ENCODE measurements at places on chromosomes 3 and 15. TPM values are rescaled to one million over a fixed set of nuclear protein-coding genes. Genes with fewer than 3 reads are reported as not detected.

DNA sequence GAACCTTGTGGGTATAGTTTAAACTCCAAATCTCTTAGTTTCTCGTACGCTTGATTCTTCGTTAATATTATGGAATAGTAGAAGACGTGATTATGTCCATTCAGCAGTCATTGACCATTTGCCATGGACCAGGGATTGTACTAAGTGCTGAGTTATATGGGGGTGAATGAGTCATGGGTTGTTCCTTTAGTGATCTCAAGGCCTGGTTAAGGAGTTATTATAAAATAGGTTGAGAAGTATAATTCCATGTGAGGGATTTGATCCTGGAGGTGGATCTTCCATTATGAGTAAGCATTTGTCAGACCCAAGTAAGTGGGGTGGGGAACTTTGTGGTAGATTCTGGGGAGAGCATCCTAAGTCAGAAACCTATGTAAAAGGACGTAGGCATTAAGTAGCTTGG is 15.4 kb downstream of the NR2C2 start:
- no peak for DNase-seq

- no peak for DNase-seq
Measured at GRCh38 chr3:118001380-118001779, 1033.3 kb downstream of the IGSF11 start.

DNA sequence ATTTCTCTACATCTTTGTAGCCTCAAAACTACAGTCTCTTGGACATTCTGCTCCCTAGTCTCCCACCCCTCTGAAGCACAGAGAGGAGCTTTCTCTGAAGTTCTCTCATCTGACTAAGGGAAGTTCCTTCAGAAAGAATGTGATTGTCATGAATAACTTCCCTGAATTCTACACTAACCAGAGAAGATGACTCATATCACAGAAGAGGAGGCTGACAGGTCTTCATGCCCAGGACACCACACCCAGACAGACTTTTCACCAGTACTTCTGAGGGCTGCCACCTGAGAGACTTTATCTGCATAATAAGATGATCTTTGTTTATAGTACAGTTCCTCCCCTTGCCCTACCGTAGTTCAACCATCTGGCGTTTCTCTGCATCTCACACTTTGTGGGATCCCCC is 52.8 kb downstream of the CDIN1 start:
- DNase-seq = peak; percentile 55

DNA sequence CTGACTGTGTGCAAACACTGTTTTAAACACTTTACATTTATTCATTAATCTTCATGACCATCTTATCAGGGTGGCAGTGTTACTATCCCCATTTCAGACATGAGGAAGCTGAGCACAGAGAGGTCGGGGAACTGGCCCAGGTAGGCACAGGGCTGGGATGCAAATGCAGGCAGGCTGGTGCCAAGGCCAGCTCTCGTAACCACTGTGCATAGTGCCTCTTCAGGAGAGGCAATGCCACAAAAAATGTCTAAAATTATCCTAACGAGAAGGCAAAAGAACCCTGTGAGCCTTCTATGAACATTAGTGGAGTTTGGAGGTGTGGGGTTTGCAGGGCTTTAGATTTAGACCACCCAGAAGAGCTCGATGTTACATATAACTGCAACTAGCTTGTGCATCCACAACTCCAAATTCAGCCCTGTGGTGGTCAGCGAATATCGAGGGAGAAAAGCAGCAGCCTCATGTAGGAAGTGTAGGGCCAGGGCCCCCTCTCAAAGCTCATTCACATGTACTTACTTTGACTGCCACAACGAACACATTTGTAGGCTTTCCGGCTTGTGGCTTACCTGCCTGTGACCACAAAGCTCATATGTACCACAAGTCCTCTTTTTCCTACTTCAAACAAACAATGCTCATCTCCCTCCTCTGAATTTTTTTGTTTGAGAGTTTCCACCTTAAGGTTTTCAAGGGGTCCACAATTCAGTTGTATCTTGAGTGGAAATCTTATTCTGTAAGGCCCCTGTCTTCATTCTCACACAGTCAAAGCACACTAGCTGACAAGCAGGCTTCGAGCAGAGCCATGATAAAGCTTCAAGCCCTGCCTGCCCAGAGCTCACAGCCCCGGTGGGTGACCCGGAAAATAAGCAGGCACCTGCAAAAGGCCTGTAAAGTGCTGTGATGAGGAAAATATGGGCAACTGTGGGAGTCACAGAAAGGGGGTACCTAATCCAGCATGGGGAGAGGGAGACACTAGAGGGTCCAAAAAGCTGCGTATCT is 722.9 kb upstream of the CFAP20DC start:
- no peak for DNase-seq

DNA sequence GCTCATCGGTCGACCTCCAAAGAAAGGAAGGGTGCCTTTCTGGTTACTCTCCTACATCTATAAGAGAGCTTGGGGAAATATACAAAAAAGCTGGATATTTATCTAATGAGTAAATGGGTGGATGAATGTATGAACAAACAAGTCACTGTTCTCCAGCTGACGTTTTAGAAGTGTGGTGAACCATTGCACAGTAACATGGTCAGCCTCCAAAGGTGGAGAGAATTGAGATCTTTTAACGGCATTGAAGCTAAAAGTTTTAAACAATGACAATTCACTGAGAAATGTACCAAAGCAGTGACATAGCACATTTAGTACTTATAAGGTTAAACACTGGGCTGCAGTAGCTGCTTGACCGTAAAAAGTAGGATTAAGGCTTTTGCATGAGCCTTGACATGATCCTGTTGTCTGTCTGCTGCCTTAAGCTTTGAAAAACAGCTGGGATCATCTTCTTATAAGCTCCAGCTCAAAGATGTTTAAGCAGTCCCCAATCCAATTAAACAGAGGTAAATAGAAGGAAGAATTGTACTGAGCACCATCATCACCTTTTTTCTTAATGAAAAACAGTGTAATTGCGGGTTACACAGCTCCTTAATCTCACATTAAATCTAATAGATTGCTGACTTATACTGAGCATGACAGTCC is 222.9 kb downstream of the WDR72 start:
- DNase-seq = no peak

DNA sequence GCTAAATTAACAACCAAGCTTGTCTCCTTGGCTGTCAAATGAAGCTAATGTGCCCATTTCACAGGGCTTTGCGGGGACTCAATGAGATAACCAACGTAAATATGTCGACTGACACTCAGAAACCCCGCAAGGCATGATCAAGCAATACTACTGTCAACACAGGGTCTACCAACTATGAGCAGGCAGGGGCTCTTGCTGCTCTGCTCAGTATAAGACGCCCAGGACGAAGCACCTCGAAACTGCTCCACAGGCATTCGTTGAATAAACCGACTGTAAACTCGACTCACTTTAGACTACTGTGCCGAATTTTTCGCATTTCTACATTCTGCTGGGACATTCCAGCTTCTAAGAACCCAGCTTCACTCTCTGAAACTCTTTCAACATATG is 55.0 kb downstream of the FEZF2 start:
- DNase-seq = no peak

DNA sequence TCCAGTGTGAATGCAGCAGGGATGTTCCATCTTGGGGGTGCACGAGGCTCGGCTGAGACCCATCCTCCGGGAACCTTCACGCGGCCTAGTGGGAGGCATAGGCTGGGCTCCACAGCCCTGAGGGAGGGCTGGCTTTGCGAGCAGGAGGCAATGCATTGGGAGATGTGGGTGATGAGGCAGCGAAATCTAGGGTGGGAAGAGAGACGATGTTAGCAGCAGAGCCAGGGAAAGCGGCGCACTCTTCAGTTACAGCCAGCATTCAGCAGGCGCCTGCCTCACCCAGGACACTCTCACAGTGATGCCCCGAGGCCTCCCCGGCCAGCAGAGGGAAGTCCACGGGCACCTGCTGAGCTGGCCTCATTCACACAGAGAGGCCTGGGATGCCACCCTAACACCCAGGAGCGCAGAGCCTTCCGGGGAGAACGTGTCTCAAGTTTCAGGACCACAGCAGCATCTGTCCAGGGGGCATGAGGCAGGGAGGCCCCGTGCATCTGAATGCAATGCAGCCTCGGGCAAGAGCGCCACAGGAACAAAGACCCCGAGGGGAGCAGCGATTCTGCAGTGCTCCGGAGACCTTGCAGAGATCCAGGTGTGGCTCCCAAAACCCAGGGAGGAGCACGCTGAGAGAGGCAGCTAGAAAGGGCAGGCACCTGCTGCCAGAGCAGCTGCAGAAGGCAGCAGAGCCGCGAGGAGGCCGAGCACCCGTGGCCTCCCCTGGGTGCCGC is 102.4 kb downstream of the NUP210 start:
- DNase-seq = no peak

GRCh38 chr3:129311054-129311902 is 32.6 kb downstream of the HMCES start:
- no peak for DNase-seq

GRCh38 chr15:32872621-32873283 is 154.9 kb downstream of the GREM1 start:
- DNase-seq = no peak

DNA sequence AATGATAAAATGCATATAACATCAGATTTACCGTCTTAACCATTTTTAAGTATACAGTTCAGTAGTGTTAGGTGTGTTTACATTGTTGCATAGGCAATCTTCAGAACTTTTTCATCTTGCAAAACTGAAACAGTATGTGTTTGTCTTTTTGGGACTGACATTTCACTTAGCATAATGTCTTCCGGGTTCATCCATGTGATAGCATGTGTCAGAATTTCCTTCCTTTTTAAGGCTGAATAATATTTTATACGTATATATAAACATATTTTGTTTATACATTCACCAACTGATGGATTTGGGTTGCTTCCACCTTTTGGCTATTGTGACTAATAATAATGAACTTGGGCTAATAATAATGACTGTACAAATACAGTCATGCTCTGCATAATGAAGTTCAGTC is 3.0 kb downstream of the PARP15 start:
- DNase-seq = no peak

DNA sequence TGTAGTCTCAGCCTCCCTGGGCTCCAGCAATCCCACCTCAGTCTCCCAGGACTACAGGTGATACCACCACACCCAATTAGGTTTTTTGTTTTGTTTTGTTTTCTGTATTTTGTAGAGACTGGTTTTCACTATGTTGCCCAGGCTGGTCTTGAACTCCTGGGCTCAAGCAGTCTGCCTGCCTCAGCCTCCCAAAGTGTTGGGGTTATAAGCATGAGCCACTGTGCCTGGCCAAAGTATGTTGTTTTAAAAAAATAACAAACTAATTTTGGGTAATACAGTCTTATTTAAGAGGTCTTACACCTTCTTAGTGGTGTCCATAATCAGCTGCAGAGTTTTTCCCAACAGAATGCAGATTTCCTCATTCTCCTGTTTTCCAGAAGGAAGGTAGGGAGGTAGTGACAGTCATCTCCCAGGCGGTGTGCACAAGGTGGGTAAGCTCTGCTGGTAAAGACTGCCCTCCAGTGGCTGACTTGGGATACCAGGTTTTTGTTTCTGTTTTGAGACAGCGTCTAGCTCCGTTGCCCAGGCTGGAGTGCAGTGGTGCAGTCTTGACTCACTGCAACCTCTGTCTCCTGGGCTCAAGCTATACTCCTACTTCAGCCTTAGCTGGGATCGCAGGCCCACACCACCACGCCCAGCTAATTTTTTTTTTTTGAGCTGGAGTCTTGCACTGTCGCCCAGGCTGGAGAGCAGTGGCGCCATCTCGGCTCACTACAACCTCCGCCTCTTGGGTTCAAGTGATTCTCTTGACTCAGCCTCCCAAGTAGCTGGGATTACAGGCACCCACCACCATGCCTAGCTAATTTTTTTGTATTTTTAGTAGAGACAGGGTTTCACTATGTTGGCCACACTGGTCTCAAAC is 58.4 kb downstream of the MAP6D1 start:
- peak; percentile 83 for DNase-seq

- no peak for DNase-seq
Measured at GRCh38 chr3:128276577-128277183, 123.4 kb downstream of the EEFSEC start.

- peak; percentile 85 for DNase-seq
Measured at GRCh38 chr15:64536244-64536836, 76.0 kb downstream of the ZNF609 start.

DNA sequence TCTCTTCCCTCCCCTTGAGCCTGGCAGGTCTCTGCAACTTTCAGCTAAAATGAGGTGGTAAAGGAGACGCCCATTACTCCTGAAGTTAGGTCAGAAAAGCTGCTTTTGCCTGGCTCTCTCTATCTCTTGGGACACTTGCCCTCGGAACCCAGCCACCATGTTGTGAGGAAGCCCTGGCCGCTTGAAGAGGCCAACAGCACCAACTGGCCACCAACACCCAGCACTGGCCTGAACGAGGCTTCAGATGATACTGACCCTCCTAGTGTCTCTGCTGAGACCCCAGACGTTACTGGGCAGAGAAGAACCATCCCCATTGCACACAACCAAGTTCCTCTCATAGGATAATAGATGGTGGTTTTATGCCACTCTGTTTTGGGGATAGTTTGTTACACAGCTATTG is 49.5 kb upstream of the PCSK6 start:
- DNase-seq = no peak

CMC1 gene
- 31.9 TPM for total RNA-seq

UPK1B gene
- total RNA-seq = not detected

CCDC39 gene
- not detected for total RNA-seq

TRAT1 gene
- total RNA-seq = not detected

USP50 gene
- total RNA-seq = not detected

C3orf85 gene
- not detected for total RNA-seq

IQCF5 gene
- not detected for total RNA-seq

MYZAP gene
- 1.3 TPM for total RNA-seq

HIGD2B gene
- not detected for total RNA-seq

UMPS gene
- total RNA-seq = 49.3 TPM

TRPM1 gene
- not detected for total RNA-seq
